ENCODE measurements at places on chromosomes 16 and 17.

DNA sequence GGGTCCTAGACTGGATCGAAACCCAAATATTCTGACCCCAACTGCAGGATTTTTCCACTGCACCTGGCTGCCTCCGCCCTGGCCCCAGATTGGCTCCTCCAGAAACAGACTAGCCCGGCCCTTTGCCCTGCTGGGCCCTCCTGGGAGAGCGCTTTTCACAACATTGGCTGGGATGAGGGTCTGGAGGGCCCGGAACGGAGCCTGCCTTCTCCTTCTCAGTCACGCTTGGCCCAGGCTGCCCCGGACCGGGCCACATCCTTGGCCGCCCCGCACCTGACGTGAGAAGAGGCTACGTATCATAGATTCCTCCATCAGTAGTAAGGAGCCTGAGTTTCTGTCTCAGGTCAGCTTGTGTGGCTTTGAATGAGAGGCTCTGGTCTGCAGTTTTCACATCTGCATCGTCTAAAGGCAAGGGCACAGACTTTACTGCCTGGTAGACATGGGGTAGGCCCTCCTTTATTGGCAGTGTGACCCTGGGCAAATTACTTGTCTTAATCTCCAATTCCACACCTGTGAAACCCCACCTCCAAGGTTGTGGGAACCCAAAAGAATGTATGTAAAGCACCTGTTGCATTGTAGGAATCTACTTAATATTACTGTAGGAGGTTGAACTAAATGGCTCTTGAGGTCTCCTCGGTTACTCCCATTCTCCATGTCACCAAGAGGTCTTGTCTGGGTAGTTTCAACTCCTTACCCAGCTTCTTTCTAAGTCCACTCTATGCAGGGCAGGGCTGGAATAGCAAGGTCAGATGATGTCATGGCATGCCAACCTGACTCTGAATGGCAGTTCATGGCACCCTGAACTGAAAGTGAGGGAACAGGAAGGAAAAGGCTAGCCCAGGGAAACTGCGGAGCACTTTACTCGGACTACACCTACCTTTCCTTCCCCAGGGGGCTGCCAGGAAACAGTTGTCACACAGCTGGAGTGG, 661 bp downstream of the LRRC3C start:
- peak; percentile 84 for DNase-seq

DNA sequence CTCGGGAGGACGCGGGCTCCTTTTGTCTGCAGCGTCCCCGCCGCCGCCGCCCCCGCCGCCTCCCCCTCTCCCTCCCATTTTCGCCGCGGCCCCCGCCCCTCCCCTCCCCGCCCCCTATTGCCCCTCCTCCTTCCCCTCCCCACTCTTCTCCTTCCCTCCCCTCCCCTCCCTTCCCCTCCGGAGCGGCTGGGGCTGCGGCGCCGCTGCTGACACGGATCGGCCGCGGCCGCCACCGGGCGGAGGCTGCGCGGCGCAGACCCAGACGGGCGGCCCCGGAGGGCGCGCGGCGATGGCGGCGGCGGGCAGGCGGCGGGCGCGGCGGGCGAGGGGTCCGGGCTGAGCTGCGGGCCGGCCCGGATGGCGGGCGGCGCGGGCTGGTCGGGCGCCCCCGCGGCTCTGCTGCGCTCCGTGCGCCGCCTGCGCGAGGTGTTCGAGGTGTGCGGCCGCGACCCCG, at the start of gene RAB11FIP4:
RAB11FIP4 (plus strand) TSS at position 180 of the 454 bp plus-strand sequence; CDS start at position 358, 178 bp downstream.
- DNase-seq: peak; percentile 44

DNA sequence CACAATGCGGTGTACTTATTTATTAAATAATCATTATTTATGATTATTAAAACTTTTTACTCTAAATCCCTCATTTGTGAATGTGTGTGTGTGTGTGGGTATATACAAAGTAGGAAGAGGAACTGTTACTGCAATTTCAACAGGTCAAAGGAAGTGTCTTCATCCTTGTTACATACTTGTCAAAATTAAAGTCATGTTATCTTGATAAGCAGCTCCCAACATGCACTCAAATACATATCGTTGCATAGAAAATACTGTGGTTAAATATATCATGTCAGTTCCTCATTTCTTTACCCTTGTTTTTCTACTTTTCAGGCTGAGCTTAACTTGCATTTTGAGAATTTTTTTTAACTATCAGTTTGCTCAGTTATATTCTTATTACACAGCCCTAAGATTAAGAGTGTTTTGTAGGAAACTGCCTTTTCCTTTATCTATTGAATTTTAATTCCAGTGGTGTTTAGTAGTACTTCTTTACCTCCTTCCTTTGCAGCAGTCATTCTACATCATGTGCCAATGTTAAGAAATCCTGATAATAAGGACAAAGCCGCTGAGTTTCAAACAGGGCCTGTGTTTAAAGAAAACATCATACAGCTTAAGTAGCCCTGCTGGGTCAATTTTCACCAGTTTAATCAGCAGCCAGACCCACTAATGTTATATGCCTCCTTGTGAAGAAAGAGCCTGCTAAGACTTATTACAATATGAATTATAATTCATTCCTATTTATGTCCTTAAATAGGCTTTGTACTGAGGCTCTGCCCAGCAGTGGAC, 7.2 kb downstream of the EFCAB5 start:
- DNase-seq: no peak

DNA sequence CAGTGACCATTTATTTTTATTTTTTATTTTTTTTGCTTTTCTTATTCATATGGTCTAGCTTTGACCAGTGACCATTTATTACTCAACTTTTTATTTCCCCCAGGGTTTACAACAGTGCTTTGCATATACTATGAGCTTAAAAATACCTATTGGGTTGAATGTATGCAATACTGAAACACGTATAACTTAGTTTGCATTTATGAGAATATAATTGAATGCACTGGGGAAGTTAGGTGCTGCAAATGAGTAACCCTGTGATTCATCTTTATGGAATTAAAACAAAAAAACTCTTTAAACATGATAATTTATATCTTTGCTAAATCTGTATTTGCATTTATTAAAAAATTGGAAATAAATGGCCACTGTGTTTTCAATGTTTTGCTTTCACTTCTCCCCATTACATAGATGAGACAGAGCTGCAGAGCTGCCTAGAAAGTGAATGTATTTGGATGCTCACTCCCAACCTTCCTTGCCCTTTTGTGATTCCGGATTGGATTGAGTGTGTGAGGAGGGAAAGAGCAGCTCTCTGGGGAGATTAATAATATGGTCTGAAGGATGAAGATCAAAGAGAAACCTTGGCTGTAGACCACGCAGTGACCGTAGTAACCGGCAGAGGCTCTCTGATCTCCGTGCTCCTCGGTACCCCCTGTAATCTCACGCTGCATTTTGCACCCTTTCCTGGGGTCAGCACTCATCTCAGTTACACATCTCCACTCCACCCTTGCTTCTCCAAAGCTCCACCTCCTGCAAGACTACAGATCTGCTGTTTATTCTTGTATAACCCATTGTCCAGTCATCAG, 14.3 kb downstream of the TMEM100 start:
- DNase-seq: no peak

GRCh38 chr16:56681939-56682702, at the start of gene MT1X:
TSS of gene MT1X (plus strand) at chr16:56682470. CDS start at chr16:56682541, 71 bp downstream.
- peak; percentile 97 for DNase-seq

GRCh38 chr17:50153650-50154575, 3.4 kb upstream of the PPP1R9B start:
- DNase-seq: no peak

- no peak for DNase-seq
These were observed 59.5 kb upstream of the LHX1 start for GRCh38 chr17:36877771-36878170.

DNA sequence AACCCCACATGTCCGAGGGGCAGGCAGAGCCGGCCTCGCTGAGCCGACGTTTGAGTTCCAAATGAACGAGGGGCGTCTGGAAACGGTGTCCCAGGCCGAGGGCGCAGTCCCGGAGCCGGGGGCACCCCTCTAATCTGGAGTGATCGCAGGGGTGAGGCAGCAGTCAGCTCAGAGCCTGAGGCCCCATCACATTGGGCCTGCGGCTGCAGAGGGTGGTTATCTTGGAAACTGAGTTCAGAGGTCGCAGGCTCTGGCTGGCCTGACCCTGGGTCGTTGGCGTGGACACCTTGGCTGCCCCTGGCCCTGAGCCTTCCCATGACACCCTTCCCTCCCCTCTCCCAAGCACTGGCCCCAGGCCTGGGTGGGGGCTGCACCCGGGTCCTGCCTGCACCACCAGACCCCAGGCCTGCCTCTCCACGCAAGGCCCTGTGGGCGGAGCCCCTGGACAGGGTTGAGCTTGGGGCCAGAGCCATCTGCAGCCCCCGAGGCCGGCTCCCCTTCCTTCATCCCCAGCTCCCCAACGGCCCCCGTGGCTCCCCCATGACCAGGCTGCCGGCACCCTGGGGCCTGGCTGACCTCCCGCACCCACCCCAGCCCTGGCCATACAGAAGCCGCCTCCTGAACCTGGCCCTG, 45.6 kb downstream of the ZFPM1 start:
- no peak for DNase-seq

GRCh38 chr16:85978976-85979375, 80.0 kb downstream of the IRF8 start:
- no peak for DNase-seq
